Naive thymus-derived CD8-positive, alpha-beta T cell (primary cell): ENCODE measurements at places on chromosomes 7 and 10. TPM values are rescaled to one million over a fixed set of nuclear protein-coding genes. Genes with fewer than 3 reads are reported as not detected.

Gene TRIM73
- total RNA-seq = 28.3 TPM

Gene ABCF2
- 30.2 TPM for total RNA-seq

Gene PRSS2
- total RNA-seq = not detected

Gene TACC2
- not detected for total RNA-seq

- DNase-seq = no peak
These were observed 9.0 kb downstream of the NDST2 start for GRCh38 chr10:73802276-73802991.

DNA sequence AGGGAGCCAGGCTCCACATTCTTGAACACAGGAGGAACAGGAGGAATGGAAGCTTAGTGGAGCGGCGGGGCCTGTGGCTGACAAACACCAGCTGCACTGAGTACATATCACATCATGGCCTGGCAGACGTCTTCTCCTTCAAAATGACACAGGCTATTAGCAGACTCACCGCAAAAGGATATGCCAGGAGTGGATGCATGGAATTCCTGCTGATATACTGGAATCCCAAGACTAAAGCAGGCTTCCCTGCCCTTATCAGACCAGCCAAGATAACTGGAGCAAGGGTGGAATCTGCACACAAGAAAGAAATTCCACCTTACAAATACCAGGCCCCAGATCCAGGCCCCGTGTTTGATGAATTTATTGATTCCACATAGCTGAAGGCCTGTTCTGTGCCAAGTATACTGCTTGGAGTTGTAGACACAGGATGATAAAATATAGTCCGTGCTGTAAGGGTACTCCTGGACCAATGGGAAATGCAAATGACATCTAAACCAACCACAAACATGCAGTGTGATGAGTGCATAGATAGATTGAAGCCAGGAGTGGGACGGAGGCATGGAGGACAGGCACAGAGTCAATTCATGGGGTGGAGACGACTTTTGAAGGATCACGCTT, 480.5 kb upstream of the ZMIZ1 start:
- no peak for DNase-seq

DNA sequence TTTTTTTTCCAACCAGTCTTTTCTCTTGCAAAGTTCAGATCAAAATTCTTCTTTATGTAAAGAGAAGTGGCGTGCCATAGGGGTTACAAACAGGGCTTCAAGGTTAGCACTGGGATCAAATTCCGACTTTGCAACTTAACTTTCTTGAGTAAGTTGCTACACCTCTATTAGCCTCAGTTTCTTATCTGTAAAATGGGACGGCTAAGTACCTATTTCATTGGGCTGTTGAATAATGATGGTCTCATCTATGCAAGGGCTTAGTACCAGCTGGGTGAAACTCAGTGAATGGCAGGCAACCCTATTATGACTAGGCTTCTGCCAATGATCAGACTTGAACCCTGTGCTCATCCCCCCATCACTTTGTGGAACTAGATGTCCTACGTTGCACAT, 33.9 kb downstream of the ITPRIP start:
- no peak for DNase-seq
